ENCODE measurements at places on chromosomes 4 and X.
A peak's percentile ranks its signal among the peaks of the same experiment; 100 is the strongest.

DNA sequence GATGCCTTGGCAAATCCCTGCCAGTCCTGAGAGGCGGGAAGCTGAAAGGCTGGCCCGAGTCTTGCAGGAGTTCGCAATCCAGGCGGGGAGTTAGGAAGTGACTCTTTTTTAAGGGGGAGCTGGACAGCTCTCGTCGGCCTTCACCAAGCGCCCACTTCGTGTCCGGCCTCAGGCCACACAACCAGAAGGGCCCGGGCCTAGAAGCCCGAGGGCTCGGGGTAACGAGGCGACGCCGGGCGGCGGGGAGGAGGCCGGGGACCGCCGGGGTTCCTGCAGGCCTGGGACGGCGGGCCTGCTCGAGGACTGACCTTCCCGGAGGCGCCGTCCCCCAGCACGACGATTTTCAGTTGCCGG is 395 bp downstream of the RAB28 start:
- peak; percentile 25 for DNase-seq

- DNase-seq, result no peak
Observed at GRCh38 chrX:14347523-14347922, 181.8 kb upstream of the GLRA2 start.

- DNase-seq, result no peak
Observed at GRCh38 chr4:188727746-188728145, 588.5 kb downstream of the TRIML1 start.

GRCh38 chr4:172785613-172786012 is 383.0 kb upstream of the GALNT7 start:
- no peak for DNase-seq

GRCh38 chrX:27186671-27187070 is 276.5 kb downstream of the PPP4R3C start:
- DNase-seq, result peak; percentile 17

DNA sequence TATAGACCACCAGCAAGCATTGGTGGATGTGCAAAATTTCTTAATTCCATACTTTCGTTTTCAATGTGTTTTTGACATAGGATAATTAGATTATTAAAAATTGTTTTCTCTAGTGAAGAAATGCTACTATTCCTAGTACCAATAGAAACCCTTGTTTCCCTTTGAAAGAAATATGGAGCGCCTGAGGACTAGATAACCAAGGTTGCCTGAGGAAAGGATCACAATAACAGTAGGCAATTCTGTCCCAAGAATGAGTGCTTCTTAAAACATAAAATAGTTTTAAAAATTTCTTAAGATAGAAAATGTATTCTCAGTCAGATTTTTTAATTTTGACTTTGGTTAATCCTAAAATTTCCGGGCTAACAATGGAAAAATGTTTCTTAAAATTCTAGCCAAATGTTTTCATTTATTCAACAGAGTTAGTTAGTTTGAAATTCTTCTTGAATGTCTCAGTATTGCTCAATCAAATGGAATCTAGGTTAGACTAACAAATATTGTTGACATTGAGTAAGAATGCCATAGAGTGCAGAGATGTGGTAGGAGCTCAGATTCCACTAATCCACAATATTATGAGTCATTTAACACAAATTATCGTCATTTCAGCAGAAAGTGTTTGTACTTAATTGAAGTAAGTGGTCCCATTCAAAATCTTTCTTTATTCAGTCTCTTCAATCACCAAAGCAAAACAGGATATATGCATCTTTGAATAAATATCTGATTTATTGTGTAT is 666.0 kb downstream of the GRID2 start:
- DNase-seq, result no peak

DNA sequence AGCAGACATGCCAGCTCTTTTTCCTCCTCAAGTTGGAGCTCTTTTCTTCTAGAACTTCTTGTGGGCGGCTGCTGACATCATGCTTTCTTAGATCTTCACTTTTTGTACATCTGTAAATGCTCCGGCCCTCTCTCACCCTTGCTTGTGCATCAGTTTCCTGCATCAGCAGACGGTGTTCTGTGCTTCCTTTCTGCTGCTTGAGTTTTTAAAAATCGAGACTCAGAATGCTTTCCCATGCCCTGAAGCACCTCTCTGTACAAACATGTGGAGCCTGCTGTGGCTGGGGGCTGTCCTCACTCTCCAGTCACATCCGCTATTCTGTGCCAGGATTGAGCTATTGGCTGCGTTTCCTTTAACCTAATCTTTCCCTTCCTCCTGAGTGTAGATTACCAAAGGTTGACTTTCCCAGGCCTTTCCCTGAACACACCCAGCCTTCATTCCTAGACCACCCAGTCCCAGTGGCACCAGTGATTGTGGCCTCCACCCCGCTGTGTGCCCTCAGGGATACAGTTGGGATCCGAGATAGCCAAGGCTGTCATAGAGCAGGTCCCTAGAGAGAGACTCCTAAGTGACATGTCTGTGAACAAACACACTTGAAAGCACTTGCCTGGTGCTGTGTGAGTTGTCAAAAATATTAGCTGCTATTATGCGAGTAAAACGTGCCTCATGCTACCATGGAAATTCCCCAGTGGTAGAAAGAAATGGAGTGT is 41.9 kb downstream of the TNIP2 start:
- DNase-seq, result peak; percentile 46

- no peak for DNase-seq
Observed at GRCh38 chrX:17744896-17745523, 7.7 kb downstream of the SCML1 start.

- no peak for DNase-seq
Observed at GRCh38 chrX:20116577-20117240, at the start of gene MAP7D2. MAP7D2 (minus strand) TSS chrX:20116907; CDS start chrX:20116879, 28 bp downstream.

DNA sequence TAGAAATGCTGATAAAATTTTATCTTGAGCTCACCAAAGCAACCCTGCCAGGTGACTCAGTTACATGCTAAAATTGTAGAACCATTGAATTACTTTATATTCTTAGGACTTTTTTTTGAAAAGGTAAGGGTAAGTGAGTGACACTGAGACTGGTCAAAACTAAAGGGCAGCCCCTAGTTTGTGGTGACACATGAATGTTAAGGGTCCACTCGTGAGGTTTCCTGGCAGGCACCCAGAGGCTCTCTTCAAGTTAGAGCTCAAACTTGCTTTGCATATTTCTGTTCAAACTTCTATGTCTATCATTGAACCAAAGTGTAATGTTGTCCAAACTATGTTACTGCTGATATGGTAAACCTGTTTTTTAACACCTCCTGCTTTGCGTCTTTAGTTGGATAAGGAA is 30.5 kb downstream of the TMPRSS11D start:
- DNase-seq, result no peak

- DNase-seq, result no peak
Observed at GRCh38 chrX:76454456-76454927, 27.0 kb downstream of the MAGEE1 start.

Data from activated CD4-positive, alpha-beta T cell treated with anti-CD3 and anti-CD28 coated beads for 48 hours (primary cell).